ENCODE measurements at places on chromosomes 1 and 21.
A peak's percentile ranks its signal among the peaks of the same experiment; 100 is the strongest.

DNA sequence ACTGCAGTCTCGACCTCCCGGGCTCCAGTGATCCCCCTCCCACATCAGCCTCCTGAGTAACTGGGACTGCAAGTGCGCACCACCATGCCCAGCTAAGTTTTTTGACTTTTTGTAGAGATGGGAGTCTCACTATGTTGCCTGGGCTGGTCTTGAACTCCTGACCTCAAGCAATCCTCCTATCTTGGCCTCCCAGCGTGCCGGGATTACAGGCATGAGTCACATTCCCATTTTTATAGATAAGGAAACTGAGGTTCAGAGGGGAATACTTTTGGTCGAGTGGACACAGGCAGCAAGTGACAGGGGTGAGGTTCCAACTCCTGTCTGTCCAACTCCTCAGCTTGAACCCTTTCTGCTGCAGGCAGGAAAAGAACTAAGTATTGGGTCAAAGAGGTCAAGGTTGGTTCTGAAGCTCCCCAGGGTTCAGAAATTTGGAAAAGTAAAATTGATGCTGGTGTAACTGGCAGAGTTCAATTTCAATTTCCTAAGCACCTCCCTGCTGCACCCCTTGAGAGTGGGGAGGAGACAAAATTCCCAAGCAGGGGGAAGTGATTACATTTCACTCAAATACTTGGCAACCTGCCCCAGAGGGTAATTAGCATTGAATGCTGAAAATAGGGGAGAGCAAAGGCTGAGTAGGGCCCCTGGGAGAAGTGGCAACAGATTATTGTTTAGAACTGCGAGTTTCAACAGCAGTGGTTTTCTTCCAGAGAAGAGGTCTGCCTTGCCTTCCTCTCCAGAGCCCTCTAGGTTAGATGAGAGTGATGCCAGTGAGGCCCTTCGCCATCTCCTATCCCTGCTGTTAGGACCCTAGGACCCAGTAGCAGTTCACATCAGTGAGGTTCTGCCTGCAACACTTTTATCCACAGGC, 17.5 kb upstream of the ALPL start:
- no peak for DNase-seq

DNA sequence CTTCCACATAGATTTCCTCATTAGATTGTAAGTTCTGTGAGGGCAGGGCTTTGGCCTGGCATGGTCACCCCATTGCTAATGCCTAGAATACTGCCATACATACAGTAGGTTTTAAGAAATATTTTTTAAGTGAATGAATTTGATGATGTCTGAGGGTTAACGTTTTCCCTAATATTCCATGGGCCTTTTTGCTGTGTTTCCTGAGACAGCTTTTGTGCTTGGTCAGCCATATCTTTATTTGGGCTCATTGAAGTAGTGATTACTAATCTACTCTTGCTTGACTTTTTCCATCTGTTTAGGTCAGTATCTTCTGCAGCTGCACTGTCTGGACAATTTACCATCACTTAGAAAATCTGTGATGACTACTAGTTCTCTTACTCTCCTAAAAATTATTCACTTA, 3.5 kb downstream of the CDC42 start:
- DNase-seq: no peak

GRCh38 chr1:52702886-52703787, 5.0 kb upstream of the COA7 start:
- peak; percentile 67 for DNase-seq

- DNase-seq: no peak
Observed at GRCh38 chr1:244822878-244823277, 12.6 kb upstream of the COX20 start.

- DNase-seq: no peak
Observed at GRCh38 chr1:86703696-86704457, 499 bp upstream of the SH3GLB1 start.

GRCh38 chr1:174230399-174230798, 71.1 kb downstream of the RABGAP1L start:
- no peak for DNase-seq

Data from activated gamma-delta T cell treated with anti-CD3 and anti-CD28 coated beads, Interleukin-2, amount 50 U/mL, for 16 hours (primary cell).